ENCODE measurements at places on chromosomes 2 and 18.
A peak's percentile ranks its signal among the peaks of the same experiment; 100 is the strongest.

- no peak for DNase-seq
These were observed 323.3 kb upstream of the ZNF521 start for GRCh38 chr18:25675123-25675850.

GRCh38 chr2:190979906-190980629, 33.9 kb downstream of the STAT1 start:
- DNase-seq = no peak

GRCh38 chr2:189142893-189143759, 36.4 kb downstream of the COL5A2 start:
- DNase-seq = peak; percentile 22

DNA sequence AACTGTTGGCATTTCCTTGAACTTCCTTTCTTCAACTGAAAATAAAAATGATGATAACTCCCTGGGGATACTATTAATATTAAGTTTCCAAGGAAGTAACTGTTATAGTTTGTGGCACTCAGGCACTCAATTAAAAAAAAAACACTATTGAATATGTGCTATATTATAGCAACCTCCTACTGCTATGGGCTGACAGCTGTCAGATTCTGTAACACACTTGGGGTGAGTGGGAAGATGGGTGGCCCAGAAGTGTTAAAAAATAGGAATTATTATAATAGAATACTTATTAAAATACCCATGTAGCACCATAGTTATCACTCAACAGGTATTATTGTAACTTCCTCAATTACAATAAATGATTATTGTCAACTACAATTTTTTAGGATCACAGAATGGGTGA, 130.9 kb downstream of the RNF152 start:
- no peak for DNase-seq

GRCh38 chr18:47870605-47871004, 59.9 kb downstream of the SMAD2 start:
- DNase-seq = no peak

- no peak for DNase-seq
These were observed 15.9 kb downstream of the POLI start for GRCh38 chr18:54284981-54285785.

All from hematopoietic multipotent progenitor cell treated with erythropoietin and hydrocortisone succinate and interleukin-3 and kit ligand, for 15 days (in vitro differentiated cells).